ENCODE measurements at places on chromosomes 13 and 19.

GRCh38 chr19:13026462-13027370, 31.4 kb downstream of the NFIX start:
- no peak for DNase-seq

DNA sequence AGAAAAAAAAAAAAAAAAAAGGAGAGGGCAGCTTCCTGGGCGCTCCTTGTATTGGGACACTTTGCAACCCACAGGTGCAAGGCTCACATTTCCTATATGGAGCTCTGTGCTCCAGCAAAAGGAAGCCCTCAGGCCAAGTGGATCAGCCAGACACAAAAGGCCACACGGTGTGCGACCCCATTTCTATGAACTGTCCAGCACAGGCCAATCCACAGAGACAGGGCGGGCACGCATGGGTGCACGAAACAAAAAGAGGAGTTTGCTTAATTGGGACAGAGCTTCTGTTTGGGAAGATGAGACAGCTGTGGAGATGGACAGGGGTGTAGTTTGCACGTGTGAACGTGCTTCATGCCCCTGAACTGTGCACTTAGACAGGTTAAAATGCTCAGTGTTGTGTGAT, 31.6 kb upstream of the MATK start:
- DNase-seq, result no peak

DNA sequence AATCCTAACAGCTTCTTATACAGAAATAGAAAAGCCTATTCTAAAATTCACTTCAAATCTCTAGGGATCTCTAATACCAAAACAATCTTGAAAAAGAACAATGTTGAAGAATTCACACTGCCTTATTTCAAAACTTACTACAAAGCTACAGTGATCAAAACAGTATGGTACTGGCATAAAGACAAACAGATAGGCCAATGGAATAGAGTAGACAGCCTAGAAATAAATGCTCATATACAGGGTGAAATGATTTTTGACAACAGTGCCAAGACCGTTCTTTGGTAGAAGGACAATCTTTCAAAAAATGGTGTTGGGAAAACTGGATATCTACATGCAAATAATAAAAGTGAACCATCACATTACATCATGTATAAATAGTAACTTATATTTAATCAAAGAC, 11.8 kb upstream of the ZNF563 start:
- DNase-seq, result no peak

DNA sequence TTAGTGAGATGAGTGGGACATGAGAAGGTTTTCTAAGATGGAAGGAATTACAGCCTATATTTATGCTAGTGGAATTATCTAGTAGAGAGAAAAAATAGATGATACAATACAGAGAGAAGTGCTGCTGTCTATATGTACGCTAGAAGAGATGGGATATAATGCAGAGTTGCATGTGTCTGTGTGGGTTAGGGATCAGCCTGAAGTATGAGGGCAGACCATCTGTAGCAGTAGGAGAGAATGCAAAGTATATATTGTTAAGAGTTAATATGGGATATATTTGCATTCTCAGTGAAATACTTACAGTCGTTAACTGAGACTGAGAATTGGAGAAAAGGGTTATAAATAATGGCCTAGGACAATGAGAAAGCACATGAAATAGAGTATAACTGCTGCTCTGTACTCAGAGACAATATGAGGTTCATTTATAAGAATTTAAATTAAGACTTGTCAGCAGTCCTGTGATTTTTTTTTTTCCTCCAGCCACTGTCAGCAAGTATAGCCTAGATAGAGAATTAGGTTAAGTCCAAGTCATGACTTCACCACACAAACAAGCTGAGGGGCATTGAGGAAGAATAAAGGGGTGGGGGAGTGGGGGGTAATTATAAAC, 77.8 kb downstream of the SLITRK1 start:
- no peak for DNase-seq

GRCh38 chr19:48348045-48348444, 15.7 kb downstream of the TMEM143 start:
- DNase-seq, result no peak

DNA sequence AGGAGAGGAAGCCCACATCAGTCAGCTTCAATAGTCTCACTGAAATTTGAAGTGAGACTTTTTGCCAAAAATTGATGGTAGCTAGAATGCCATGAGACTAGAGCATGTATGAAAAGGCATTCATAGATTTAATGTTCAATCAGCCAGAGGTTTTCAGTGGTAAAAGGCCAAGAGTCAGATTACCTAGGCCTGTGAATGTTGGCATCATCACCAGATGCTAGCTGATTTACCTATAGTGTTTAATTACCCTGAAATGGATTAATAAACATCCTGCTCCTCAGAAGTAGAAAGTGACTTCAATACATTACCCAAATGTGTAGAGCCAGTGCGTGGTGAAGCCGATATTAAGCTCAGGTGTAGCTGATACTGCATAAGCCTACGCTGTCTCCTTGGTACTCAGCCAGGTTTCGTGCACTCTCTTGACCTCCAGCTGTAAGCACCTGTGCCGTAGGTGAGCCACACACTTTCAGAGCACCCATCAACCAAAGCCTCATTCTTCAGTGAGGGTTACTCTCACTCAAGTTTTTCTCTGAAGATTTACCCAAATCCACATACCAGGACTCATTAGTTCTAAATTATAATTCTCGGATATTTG, 1140.3 kb upstream of the SLC10A2 start:
- no peak for DNase-seq

DNA sequence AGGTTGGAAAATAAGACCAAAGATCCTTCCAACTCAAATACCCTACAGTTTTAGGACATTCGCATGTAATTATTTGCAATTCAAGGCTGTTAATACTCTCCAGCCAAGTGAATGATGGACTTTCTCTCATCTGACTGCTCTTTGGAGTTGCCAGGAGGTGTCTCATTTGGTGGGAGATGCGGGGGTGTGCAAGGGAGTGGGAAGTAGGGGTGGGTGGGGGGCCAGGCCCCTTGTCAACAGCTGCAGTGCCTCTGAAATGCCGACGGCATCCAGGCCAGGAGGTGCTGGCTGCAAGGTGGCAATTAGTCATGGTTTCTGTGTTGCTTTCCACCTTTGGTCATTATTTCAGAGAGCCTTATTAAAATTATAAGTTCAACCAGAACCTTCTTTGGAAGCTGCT, 121.5 kb downstream of the KL start:
- no peak for DNase-seq

DNA sequence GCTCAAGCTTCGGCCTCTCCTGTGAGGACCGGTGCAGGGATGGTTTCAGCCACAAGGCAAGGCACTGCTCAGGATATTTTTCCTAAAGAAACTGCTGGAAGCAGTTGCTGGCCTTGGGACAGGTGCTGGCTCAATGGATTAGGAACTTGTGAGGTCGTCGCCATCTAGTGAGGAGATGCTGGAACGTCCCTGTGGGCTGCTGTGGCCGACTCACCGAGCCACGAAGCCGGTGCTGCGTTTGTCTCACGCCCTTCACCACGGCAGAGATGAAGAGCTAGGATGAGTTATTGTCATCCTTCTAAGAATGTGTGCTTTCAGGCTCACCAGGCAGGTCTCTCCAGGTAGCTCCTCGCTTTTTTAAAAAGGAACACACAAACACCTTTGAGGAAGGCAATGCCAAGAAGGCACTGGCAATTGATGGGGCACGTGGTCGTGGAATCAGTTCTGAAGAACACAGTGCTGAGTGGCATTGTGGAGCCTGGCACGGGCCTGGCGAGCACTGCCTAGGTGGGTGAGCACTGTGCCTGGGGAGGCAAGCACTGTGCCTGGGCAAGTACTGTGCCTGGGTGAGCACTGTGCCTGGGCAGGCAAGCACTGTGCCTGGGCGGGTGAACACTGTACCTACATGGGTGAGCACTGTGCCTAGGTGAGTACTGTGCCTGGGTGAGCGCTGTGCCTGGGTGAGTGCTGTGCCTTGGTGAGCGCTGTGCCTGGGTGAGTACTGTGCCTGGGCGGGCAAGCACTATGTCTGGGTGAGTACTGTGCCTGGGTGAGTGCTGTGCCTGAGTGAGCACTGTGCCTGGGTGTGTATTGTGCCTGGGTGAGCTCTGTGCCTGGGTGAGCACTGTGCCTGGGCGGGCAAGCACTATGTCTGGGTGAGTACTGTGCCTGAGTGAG, 140.4 kb downstream of the TEX29 start:
- peak; percentile 55 for DNase-seq

- DNase-seq, result no peak
Observed at GRCh38 chr19:41904118-41904870, 21.3 kb downstream of the ARHGEF1 start.

GRCh38 chr19:29860492-29860891, 48.7 kb downstream of the CCNE1 start:
- DNase-seq, result no peak

- DNase-seq, result no peak
Observed at GRCh38 chr13:83876546-83876945, 5.7 kb downstream of the SLITRK1 start.

DNA sequence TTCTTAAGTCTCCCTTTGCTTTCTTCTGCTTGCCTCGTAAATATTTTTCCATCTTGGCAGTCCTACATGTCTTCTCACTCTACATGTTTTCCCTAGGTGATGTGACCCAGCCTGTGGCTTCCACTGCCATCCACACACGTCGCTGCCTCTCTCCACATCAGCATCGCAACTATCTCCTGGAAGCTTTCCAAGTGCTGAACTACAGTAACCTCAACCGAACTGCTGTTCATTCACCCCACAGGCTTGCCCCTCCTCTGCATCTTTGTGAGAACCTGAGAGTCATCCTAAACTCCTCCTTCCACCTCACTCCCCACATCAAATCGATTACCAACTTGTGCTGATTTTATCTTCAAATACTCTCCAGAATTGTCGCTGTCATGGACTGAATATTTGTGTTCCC, 41.2 kb upstream of the USPL1 start:
- DNase-seq, result peak; percentile 35

GRCh38 chr19:8387688-8388611, 2.2 kb upstream of the RAB11B start:
- DNase-seq, result no peak

DNA sequence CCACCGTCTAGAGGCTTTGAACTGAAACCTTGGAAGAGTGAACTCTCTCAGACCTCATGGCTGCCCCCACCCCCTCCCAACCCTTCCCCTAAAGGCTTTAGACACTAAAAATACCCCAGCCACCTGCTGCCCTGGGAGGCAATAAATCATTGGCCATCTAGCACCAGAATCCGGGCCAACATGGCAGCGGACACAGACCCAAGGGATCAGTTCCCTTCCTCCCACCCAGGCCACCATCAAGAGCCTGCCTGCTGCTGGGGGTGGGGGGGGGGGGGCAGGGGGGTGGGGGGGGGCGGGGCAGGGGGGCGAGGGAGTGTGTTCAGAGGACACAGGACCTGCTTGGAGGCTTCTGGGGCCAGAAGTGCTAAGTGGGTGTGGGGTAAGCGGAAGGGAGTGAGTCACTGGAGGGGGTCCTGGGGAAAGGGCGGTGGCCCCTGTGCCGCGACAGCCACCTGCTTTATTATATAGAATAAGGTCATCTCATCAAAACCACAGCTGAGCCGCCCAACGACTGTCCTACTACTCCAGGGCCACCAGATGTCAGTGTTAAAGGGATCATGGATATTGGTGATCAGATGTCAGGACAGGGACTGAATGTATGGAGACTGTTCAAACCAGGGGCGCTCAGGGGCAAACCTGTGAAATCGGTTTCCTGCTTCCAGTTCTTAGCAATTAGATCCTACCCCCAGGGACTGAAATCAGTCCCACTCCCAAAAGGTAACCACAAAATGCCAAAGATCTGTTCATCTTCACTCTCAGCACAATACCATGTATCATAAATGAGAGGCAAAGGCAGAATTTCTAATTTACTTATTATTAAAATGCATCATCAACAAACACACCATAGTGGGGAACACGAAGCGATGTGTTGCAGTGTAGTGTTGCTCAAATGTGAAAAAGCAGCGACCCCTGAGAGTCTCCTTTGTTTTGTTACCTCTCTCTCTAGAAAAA, 24.3 kb downstream of the ARL11 start:
- no peak for DNase-seq

DNA sequence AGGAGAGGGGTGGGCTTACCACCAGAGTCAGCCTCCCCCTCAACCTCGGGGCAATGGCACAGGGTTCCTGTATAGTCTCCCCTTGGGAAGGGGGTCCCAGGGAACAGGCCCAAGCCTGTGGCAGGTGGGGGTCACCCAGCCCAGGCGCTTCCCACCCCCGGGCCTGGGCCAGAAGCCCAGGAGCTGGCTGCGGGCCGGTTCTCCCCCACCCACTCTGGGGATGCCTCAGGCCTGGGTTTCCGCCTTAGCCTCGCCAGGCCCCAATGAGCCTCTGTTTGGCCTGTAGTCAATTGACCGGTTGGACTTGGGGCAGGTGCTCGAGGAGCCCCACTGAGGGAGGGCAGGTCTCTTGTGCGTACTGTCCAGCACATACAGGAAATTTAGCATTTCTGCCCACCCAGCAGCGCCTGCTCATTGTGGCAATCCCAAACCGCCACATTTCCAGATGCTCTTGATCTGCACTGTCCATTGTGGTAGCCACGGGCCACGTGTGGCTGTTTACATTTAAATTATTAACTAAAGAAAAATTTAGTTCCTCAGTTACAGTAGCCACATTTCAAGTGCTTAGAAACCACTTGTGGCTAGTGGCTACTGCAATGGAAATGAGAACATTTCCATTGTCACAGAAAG, 9.9 kb downstream of the LYL1 start:
- no peak for DNase-seq

DNA sequence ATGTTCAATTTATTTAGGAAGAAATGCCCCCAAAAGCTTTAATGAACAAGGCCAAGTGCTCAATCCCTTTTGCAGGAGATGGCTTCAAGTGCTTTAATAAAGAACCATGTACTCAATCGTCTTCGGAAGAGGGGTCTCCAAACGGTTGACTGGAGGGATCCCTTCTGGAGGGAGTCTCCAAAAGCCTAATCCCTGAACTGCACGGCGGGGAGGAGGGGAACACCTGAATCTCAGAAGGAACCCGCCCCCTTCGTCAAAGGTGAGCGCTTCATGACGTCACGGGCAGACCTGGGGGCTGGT, 505 bp downstream of the PAF1 start:
- no peak for DNase-seq

DNA sequence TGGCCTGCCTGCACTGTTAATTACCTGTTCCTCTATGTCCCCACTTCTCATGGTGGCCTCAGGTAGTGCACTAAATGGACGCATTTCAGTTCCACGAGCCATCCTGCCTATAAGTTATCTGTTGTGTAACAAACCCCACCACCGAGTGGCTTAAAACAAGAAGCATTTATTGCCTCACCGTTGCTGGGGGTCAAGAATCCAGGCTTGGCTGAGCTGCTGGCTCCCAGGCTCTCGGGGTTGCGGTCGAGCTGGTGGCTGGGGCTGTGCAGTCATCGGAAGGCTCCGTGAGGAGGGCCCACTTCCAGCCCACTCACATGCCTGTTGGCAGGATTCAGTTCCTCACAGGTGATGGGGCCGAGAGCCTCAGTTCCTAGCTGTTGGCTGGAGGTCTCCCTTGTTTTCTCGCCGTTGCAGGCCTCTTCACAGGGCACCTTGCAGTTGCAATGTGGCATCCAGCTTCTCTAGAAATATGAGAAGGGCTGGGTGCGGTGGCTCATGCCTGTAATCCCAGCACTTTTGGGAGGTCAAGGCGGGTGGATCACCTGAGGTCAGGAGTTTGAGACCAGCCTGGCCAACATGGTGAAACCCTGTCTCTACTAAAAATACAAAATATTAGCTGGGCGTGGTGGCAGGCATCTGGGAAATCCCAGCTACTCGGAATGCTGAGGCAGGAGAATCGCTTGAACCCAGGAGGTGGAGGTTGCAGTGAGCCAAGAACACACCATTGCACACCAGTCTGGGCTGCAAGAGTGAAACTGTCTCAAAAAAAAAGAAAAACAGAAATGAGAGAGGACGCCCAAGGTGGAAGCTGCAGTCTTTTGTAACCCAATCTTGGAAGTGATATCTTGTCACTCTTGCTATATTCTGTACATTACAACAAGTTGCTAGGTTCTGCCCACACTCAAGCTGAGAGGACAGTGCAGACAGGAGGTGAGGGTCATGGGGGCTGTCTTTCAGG, 6.5 kb upstream of the PTOV1 start:
- DNase-seq, result no peak

- no peak for DNase-seq
Observed at GRCh38 chr13:28013482-28013881, 25.0 kb upstream of the URAD start.
